ENCODE measurements at places on chromosomes 2 and 18.
A peak's percentile ranks its signal among the peaks of the same experiment; 100 is the strongest.

- no peak for DNase-seq
Observed at GRCh38 chr2:122156176-122156890, 400.9 kb downstream of the TSN start.

- DNase-seq, result no peak
Observed at GRCh38 chr2:66601624-66602023, 166.7 kb downstream of the MEIS1 start.

- DNase-seq, result no peak
Observed at GRCh38 chr2:234363011-234363487, 133.8 kb downstream of the ARL4C start.

- DNase-seq, result no peak
Observed at GRCh38 chr18:36527051-36527450, 229.5 kb downstream of the FHOD3 start.

- peak; percentile 22 for DNase-seq
Observed at GRCh38 chr2:13193900-13194299, 477.2 kb downstream of the TRIB2 start.

DNA sequence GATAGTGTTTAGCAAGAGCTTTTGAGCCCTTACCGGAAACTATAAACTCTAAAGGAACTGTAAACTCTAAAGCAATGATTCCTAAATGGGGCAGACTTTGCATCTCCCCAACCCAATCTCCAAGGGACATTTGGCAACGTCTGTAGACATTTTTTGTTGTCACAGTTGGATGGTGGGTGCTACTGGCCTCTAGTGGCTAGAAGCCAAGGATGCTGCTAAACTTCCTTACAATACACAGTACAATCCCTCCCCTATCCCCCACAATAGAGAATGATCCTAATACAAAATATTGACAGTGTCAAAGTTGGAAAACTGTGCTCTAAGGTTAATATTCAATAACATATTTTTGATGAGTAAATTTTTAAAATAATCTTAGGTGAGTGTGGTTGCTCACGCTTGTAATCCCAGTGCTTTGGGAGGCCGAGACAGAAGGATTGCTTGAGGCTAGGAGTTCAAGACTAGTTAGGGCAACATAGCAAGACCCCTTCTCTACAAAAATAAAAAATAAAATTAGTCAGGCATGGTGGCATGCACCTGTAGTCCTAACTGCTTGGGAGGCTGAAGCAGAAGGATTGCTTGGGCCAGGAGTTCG lies 66.7 kb downstream of the PTPN4 start:
- DNase-seq, result peak; percentile 35

- DNase-seq, result no peak
Observed at GRCh38 chr18:66533693-66534092, 70.2 kb downstream of the CDH19 start.

- no peak for DNase-seq
Observed at GRCh38 chr2:64524604-64525316, 632 bp downstream of the AFTPH start.

DNA sequence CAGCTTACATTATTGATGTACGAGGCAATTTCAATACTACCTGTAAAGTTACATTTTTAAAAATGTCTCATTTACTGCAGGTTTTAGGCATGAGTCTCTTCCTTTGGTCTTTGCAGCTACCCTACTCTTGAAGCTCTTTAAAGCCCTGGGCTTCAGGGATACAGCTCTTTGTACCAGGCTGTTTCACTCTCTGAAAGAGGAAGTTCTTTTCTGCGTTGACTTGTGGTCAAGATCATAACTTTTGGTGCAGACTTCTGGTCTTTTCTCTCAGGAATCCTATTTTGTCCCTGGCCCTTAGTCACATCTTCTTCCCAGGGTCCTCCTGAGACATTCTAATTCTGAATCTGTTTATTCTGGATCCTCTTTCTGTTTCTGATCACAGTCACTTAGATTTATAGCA lies 16.6 kb upstream of the HRH4 start:
- DNase-seq, result no peak

All from putamen (tissue), 1 donor.